T-helper 17 cell (primary cell): ENCODE measurements at places on chromosomes 16 and 17. TPM values are rescaled to one million over a fixed set of nuclear protein-coding genes. Genes with fewer than 3 reads are reported as not detected.

The MARVELD3 gene
- not detected for total RNA-seq

DNA sequence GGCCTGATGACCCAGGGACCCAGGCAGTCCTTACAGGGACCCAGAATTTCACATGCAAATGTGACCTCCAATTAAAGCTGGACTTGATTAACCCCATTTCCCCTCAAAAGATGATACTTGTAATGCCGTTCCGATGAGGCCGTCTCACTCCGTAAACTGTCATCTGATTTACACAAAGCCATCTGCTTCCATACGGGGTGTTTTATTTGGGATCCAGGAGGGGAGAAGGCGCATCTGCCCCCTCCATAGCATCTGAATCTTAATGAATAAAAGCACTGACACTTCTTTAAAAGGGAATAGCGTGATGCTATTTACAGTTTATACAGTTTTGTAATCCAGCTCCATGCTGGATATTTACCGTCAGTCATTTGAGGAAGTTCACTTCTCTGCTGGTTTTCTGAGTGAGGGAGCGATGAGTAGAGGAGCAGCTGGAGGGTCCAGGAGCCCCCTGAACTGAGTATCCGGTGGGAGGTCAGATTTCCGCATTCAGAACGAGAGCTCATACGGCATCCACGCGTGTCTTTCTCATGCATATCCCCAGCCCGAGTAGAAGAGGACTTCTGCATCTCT, 452.7 kb downstream of the WWOX start:
- no peaks in the 10 kb centered on the region for H3K27me3 ChIP-seq
- peaks cover 4% of the 10 kb centered on the region for H3K4me1 ChIP-seq
- no peak for DNase-seq

- H3K36me3 ChIP-seq = peaks cover 2% of the 10 kb centered on the region
- H3K27me3 ChIP-seq = no peaks in the 10 kb centered on the region
- no peaks in the 10 kb centered on the region for H3K4me1 ChIP-seq
- no peak overlapping the region for H3K4me3 ChIP-seq
Observed at GRCh38 chr16:73506568-73507056, 458.7 kb upstream of the ZFHX3 start.

- H3K4me1 ChIP-seq = peaks cover 2% of the 10 kb centered on the region
- no peaks in the 10 kb centered on the region for H3K36me3 ChIP-seq
- H3K27me3 ChIP-seq = peaks cover 39% of the 10 kb centered on the region
- DNase-seq = no peak
- no peak overlapping the region for H3K27ac ChIP-seq
- no peak overlapping the region for H3K4me3 ChIP-seq
Observed at GRCh38 chr17:57927048-57927723, 28.0 kb downstream of the CUEDC1 start.

DNA sequence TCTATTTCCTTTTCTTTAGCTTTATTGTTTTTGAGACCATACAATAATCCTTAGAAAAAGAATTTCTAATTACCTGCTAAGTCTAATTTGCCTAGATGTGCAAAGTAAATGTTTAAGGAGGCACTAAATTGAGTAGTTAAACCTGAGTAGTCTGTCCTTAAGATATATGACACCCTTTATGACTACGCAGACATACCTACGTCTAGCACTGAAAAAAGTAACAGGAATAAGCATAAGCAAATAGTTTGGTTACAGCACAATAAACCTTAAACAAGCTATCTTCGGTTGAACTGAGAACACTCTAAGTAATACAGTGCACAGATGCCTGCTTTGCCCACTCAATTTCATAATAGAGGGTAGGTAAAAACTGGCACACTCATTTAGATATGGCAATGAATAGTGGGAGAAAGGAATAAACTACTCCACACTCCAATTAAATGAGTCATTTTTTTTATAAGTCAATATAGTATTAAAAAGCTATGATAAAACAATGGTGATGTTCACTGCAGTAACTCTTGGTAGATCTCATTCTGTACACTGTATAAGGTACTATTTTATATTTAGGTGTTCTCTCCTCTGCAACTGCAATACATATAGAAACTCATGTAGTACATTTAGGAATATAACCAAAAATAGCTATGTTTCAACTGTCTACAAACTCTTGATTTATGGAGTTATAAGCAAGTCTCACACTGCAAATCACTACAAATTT, 19.7 kb upstream of the INTS2 start:
- no peak for DNase-seq
- no peaks in the 10 kb centered on the region for H3K4me1 ChIP-seq
- H3K27ac ChIP-seq = no peak overlapping the region
- no peaks in the 10 kb centered on the region for H3K36me3 ChIP-seq
- H3K4me3 ChIP-seq = no peak overlapping the region
- H3K27me3 ChIP-seq = no peaks in the 10 kb centered on the region

DNA sequence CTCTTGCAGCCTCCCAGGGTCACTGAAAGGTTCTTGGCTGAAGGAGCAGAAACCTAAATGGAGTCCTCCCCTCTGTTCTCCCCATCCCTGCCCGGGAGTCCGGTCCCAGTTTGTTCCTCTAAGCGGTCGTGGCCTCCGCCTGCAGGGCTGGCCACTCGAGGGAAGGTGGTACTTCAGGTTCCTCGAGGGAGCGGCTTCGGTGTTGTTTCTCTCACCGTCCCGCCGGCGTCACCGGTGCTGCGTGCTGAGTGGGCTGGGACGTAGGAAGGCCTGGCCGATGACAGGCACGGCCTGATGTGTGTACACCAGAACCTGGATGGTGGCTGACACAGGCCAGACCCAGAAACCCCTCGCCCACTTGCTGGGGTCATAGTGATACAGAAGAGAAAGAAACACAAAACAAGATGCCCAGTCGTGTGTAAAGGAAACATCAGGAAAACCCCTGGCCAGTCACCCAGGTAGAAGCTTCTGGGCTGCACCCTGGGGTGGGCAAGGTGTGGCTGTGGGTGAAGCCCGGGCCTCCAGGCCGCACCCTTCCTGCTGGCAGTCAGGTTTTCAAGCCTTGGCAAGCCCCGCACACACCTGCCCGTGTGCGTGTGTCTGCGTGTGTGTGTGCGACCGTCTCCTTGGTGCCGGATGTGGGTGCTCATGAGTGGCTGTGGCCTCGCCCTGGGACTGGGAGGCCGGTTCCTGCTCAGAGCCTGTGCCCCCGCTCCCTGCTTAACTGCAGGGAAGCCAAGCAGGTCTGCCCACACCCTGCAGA, 52.0 kb downstream of the BAIAP2 start:
- H3K4me3 ChIP-seq = no peak overlapping the region
- H3K27me3 ChIP-seq = no peaks in the 10 kb centered on the region
- H3K27ac ChIP-seq = peak overlapping the region; percentile 21
- DNase-seq = no peak
- H3K4me1 ChIP-seq = peaks cover 10% of the 10 kb centered on the region
- H3K36me3 ChIP-seq = no peaks in the 10 kb centered on the region

DNA sequence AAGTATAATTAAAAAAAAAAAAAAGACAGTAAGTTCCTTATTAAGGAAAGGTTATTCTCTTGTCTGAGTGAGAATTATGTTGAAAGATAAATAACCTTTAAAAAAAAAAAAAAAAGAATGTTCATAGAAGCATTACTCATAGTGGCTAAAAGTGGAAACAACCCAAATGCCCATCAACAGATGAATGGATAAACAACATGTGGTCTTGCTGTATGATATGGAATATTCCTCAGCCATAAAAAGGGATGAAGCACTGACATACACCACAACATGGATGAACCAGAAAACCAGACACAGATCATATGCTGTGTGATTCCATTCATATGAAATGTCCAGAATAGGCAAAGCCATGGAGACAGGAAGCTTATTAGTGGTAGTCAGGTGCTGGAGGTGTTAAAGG, 9.2 kb upstream of the CCNF start:
- peaks cover 5% of the 10 kb centered on the region for H3K27me3 ChIP-seq
- no peaks in the 10 kb centered on the region for H3K4me1 ChIP-seq
- H3K36me3 ChIP-seq = no peaks in the 10 kb centered on the region
- H3K27ac ChIP-seq = no peak overlapping the region
- no peak for DNase-seq

DNA sequence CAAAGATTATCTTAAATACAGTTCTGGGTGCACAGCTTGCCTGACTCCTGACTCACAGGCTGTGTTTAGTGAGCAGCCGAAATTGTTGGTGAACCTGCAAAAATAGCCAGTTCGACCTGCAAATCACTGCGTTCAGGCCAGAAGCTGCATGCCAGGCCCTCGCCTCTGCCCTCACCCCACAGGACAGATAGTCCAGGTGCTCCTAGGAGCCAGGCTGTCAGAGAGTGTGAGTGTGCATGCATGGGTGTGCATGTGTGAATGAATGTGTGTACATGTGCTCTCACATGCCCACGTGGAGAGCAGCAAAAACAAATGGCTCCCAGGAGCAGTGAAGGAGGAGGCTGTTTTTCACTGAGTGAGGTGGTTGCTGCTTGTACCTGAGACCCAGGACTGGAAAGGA, 131.8 kb downstream of the ABCC12 start:
- no peak for DNase-seq
- H3K4me3 ChIP-seq = no peak overlapping the region
- H3K27me3 ChIP-seq = peaks cover 33% of the 10 kb centered on the region
- H3K36me3 ChIP-seq = no peaks in the 10 kb centered on the region
- H3K27ac ChIP-seq = no peak overlapping the region

- no peaks in the 10 kb centered on the region for H3K36me3 ChIP-seq
- H3K27me3 ChIP-seq = no peaks in the 10 kb centered on the region
- no peak overlapping the region for H3K4me3 ChIP-seq
- DNase-seq = no peak
- no peak overlapping the region for H3K27ac ChIP-seq
Observed at GRCh38 chr16:62596125-62596524, 559.9 kb upstream of the CDH8 start.

GRCh38 chr17:49021095-49021767, 24.0 kb downstream of the IGF2BP1 start:
- H3K4me3 ChIP-seq = no peak overlapping the region
- DNase-seq = no peak
- H3K27ac ChIP-seq = no peak overlapping the region
- H3K27me3 ChIP-seq = peaks cover 26% of the 10 kb centered on the region
- H3K36me3 ChIP-seq = no peaks in the 10 kb centered on the region

GRCh38 chr17:17300624-17301568, 2.3 kb upstream of the NT5M start:
- DNase-seq = peak; percentile 39
- H3K27me3 ChIP-seq = no peaks in the 10 kb centered on the region
- H3K4me1 ChIP-seq = peaks cover 16% of the 10 kb centered on the region
- H3K36me3 ChIP-seq = no peaks in the 10 kb centered on the region
- H3K4me3 ChIP-seq = peak overlapping the region; percentile 73

GRCh38 chr16:75801307-75801706, 75.0 kb upstream of the CPHXL start:
- no peak overlapping the region for H3K4me3 ChIP-seq
- H3K27me3 ChIP-seq = peaks cover 49% of the 10 kb centered on the region
- H3K36me3 ChIP-seq = peaks cover 2% of the 10 kb centered on the region
- no peaks in the 10 kb centered on the region for H3K4me1 ChIP-seq

GRCh38 chr17:80328634-80329380, 68.2 kb downstream of the RNF213 start:
- H3K27me3 ChIP-seq = no peaks in the 10 kb centered on the region
- no peak for DNase-seq
- peak overlapping the region; percentile 49 for H3K27ac ChIP-seq
- peaks cover 13% of the 10 kb centered on the region for H3K36me3 ChIP-seq
- peaks cover 15% of the 10 kb centered on the region for H3K4me1 ChIP-seq
- no peak overlapping the region for H3K4me3 ChIP-seq
